ENCODE measurements at places on chromosomes 12 and 14. TPM values are rescaled to one million over a fixed set of nuclear protein-coding genes. Genes with fewer than 3 reads are reported as not detected.

The FAM181A gene
- total RNA-seq, result not detected

The SCFD1 gene
- 119 TPM for total RNA-seq

The BRMS1L gene
- total RNA-seq, result 3.9 TPM

The FIGNL2 gene
- total RNA-seq, result not detected

The ACIN1 gene
- 45.5 TPM for total RNA-seq

The DLK1 gene
- total RNA-seq, result not detected

The PPP4R4 gene
- 23.8 TPM for total RNA-seq

The KRT5 gene
- 10,597 TPM for total RNA-seq

The GNB3 gene
- 0.53 TPM for total RNA-seq

The ATP6V1D gene
- total RNA-seq, result 155 TPM

The L2HGDH gene
- 6.6 TPM for total RNA-seq

The RPGRIP1 gene
- not detected for total RNA-seq

The CLEC1B gene
- not detected for total RNA-seq

The EGLN3 gene
- 48.7 TPM for total RNA-seq

The BTBD6 gene
- 75.8 TPM for total RNA-seq

The ADCY6 gene
- 13.4 TPM for total RNA-seq

The KRT3 gene
- 0.13 TPM for total RNA-seq

The PPP2R5C gene
- total RNA-seq, result 71.3 TPM

The TAS2R10 gene
- total RNA-seq, result 0.26 TPM

The C12orf75 gene
- total RNA-seq, result 11.8 TPM

The RIN3 gene
- 2.9 TPM for total RNA-seq

The NUP37 gene
- 19.2 TPM for total RNA-seq

The CRIP1 gene
- total RNA-seq, result not detected

The KLRC3 gene
- not detected for total RNA-seq

The SLC25A47 gene
- not detected for total RNA-seq

The TMEM119 gene
- total RNA-seq, result not detected

The NR2C1 gene
- total RNA-seq, result 14.5 TPM

The KRT79 gene
- total RNA-seq, result 0.26 TPM

The LRRC10 gene
- not detected for total RNA-seq

The VTI1B gene
- 72.1 TPM for total RNA-seq

The NAV3 gene
- total RNA-seq, result 1.6 TPM

The GPR135 gene
- 0.26 TPM for total RNA-seq

The DRAM1 gene
- total RNA-seq, result 7.8 TPM

The ADCY4 gene
- total RNA-seq, result 0.77 TPM

The STAC3 gene
- total RNA-seq, result 0.26 TPM

The LHX5 gene
- 0.26 TPM for total RNA-seq

The WIF1 gene
- not detected for total RNA-seq

The KRT2 gene
- not detected for total RNA-seq

The DNAL1 gene
- 5.8 TPM for total RNA-seq

The ERO1A gene
- 486 TPM for total RNA-seq

The MEG3 gene
- 3.7 TPM for total RNA-seq

The GNG2 gene
- total RNA-seq, result not detected

The BDKRB2 gene
- total RNA-seq, result 6.5 TPM

The CLEC4C gene
- total RNA-seq, result not detected

The ITGB7 gene
- 8.4 TPM for total RNA-seq

The GAPDH gene
- total RNA-seq, result 5,048 TPM

The LTB4R2 gene
- total RNA-seq, result 10.5 TPM

The RNASE7 gene
- total RNA-seq, result 12.1 TPM

The PRKD1 gene
- 1.0 TPM for total RNA-seq

The TAS2R50 gene
- 1.0 TPM for total RNA-seq

The TMEM63C gene
- 0.79 TPM for total RNA-seq

The KTN1 gene
- 173 TPM for total RNA-seq

The ASCL1 gene
- total RNA-seq, result not detected

Measured in bronchial epithelial cell (primary cell).